Suprapubic skin (tissue), 4 donors: ENCODE measurements at places on chromosomes 2 and 18.

- H3K27me3 ChIP-seq: peaks cover 74% of the 10 kb centered on the region
- H3K36me3 ChIP-seq: no peaks in the 10 kb centered on the region
- no peak overlapping the region for H3K4me3 ChIP-seq
Observed at GRCh38 chr2:29922605-29923004, 1.2 kb upstream of the ALK start.

DNA sequence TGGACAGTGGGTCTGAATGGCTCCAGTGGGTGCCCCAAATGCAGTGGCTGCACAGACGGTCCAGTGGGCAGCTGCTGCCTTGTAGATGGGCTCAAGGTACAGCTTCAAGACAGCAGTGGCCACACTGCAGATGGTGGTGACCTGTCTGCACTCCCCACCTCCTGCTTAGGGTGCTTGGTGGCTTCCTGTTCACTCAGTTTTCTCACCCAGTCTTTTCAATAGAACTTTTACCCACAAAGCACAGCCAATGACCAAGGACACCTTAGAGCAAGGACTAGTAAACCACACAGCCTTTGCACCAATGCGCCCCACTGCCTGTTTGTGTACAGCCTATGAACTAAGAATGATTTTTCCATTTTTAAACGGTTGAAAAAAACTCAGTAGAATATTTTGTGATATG is 34.9 kb downstream of the MEX3C start:
- H3K4me3 ChIP-seq: no peak overlapping the region
- H3K27ac ChIP-seq: no peak overlapping the region

- H3K36me3 ChIP-seq: no peaks in the 10 kb centered on the region
- no peaks in the 10 kb centered on the region for H3K4me1 ChIP-seq
- H3K27ac ChIP-seq: no peak overlapping the region
- DNase-seq: no peak
Observed at GRCh38 chr2:170176212-170176611, 1.7 kb upstream of the MYO3B start.

DNA sequence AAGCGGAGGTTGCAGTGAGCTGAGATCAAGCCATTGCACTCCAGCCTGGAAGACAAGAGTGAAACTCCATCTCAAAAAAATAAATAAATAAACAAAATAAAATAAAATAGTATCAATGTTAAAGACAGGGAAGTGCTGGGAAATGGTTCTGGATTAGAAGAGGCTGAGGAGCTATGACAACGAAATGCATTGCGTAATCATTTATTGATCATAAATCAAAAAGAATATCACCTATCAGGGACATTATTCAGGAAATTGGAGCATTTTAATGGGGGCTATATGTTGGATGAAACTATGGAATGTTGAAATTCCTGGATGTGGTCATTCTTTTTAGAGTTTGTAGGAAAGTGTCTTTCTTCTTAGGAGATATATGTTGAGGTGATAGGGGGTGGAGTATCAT is 30.9 kb upstream of the MTA3 start:
- H3K36me3 ChIP-seq: no peaks in the 10 kb centered on the region
- no peaks in the 10 kb centered on the region for H3K27me3 ChIP-seq
- no peak for DNase-seq

- H3K27ac ChIP-seq: no peak overlapping the region
- no peaks in the 10 kb centered on the region for H3K36me3 ChIP-seq
- H3K4me1 ChIP-seq: no peaks in the 10 kb centered on the region
- H3K27me3 ChIP-seq: peaks cover 3% of the 10 kb centered on the region
- H3K4me3 ChIP-seq: no peak overlapping the region
Observed at GRCh38 chr2:240932724-240933047, 26.6 kb downstream of the CROCC2 start.

DNA sequence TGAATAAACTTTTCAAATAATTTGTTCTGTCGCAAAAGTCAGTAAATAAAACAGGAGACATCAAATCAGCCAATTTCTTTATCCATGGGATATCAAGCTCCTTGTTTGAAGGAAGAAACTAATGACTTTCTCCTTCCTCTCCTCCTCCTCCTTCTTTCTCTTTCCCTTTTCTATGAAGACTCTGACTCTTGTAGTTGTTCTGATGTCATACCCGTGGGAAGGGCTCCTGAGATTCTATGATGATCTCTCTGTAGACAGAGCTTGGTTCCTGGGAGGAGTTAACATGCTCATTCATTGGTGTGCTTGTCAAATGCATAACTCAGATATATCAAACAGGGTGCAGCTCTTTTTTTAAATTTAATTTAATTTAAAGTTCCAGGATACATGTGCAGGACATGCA is 118.7 kb upstream of the KCTD1 start:
- no peaks in the 10 kb centered on the region for H3K36me3 ChIP-seq
- H3K27ac ChIP-seq: no peak overlapping the region
- H3K4me3 ChIP-seq: no peak overlapping the region
- H3K4me1 ChIP-seq: no peaks in the 10 kb centered on the region

GRCh38 chr2:215828528-215829184 is 184.7 kb downstream of the MREG start:
- no peak overlapping the region for H3K27ac ChIP-seq
- H3K4me3 ChIP-seq: no peak overlapping the region
- no peaks in the 10 kb centered on the region for H3K27me3 ChIP-seq
- H3K4me1 ChIP-seq: peaks cover 8% of the 10 kb centered on the region
- DNase-seq: no peak
- H3K36me3 ChIP-seq: no peaks in the 10 kb centered on the region

GRCh38 chr2:132620115-132620514 is 49.9 kb downstream of the LYPD1 start:
- H3K36me3 ChIP-seq: no peaks in the 10 kb centered on the region
- no peaks in the 10 kb centered on the region for H3K27me3 ChIP-seq
- H3K4me1 ChIP-seq: peaks cover 10% of the 10 kb centered on the region
- H3K27ac ChIP-seq: no peak overlapping the region

GRCh38 chr2:54570925-54571694 is 115.0 kb downstream of the SPTBN1 start:
- no peak overlapping the region for H3K4me3 ChIP-seq
- H3K27ac ChIP-seq: peak overlapping the region; percentile 68
- H3K27me3 ChIP-seq: no peaks in the 10 kb centered on the region

DNA sequence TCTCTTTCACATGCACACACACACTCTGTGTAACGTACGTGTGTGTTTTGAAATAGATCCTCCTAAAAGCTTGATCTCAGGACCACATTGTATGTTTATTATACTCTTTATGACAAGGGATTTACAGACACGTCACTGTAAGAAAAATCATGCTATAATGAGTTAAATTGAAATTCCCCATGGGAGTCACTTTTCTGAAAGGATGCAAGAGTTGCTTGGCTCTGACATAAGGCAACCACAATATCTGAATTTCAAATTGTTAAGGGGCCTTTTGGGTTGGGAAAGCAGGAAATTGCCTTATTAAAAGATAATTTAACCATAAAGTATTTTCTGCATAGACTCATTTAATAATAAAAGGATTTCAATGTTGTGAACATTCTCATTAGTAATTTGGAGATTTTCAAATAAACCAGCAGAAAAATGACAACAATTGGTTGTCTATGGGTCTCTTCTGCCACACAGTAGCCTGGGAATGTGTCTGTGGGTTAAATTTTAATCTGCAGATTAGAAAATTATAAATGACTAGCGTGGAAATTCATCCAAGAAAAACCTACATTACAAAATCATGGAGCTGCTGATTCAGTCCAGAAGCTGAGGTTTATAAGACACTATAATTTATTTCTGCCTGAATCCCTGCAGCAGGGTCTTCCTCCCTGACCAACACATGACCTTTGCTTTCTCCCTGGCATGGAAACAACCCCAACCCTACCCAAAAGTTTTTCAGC is 75.9 kb upstream of the PID1 start:
- no peaks in the 10 kb centered on the region for H3K27me3 ChIP-seq
- no peak for DNase-seq
- no peak overlapping the region for H3K27ac ChIP-seq
- H3K4me3 ChIP-seq: no peak overlapping the region

DNA sequence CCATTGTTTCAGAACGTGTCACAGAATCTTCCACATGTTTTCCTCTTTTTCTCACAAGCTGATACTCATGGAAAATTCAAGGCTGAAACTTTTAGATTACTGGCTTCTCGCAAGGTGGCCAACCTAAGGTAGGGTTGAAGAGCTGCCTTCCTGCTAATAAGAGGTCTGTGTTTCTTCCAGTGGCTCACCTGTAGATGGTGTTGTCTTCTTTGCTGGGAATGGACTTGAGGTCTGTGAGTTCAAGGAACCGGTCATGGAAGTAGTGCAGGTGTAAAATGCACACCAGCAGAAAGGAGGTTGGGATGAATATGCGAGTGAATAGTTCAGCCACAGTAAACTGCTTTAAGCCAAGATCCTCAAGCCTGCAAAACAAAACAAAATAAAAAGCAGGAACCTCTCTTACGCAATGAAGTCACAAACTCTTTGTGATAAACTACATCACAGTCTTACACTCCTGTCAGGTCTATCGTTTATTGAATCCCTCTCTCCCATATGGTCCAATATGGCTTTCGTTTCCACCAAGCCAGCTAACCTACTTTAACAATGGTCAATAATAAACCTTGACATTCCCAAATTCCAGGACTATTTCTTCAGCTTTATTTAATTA is 258.9 kb downstream of the NAPG start:
- no peak for DNase-seq
- H3K4me1 ChIP-seq: no peaks in the 10 kb centered on the region
- H3K27me3 ChIP-seq: no peaks in the 10 kb centered on the region
- H3K27ac ChIP-seq: no peak overlapping the region

DNA sequence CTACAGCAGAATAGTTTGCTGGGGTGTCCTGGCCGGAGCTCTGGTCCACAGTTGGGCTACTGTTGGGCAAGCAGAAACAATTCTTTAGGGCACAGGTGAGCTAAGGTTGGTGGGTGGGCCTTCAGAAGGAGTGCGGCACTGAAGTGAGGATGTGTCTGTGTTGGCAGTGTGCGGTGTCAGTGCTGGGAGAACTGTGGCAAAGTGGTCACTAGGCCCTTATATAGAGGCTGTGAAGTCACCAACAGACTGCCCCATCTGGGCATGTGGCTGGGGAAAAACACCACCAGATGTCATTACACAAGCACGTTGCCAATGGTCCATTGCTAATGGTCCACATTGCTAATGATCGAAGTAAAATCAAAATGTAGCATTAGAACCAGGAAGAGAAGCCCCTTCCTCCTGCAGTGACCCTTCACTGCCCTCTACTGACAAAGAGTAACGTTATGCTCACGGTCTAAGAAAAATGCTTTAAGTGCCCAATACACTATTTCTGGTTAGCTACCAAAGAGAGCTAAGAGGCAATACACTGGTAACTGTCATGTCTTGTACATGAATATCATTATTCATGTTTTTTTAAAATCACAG is 21.3 kb downstream of the SCN1A start:
- no peaks in the 10 kb centered on the region for H3K4me1 ChIP-seq
- H3K27me3 ChIP-seq: no peaks in the 10 kb centered on the region
- no peak overlapping the region for H3K27ac ChIP-seq
- no peak overlapping the region for H3K4me3 ChIP-seq

DNA sequence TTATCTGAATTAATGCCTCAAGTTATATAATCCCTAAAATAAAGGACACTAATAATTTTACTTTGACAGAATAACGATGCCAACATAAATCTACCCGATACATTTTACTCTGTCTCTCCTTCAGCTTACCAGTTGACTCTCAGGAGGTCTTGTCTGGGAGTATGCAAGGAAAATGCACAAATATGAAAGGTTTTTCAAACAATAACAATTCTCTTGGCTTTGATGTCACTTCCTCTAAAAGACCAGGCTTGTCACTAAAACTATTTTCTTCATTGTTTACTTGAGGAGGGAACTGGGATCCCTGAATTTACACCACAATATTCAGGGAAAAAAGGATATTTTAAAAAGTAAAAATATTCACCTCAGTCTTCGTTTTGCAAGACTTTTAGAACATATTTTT is 97.2 kb downstream of the SOS1 start:
- no peaks in the 10 kb centered on the region for H3K4me1 ChIP-seq
- no peak overlapping the region for H3K27ac ChIP-seq
- H3K36me3 ChIP-seq: peaks cover 5% of the 10 kb centered on the region
- no peak overlapping the region for H3K4me3 ChIP-seq
- no peak for DNase-seq

DNA sequence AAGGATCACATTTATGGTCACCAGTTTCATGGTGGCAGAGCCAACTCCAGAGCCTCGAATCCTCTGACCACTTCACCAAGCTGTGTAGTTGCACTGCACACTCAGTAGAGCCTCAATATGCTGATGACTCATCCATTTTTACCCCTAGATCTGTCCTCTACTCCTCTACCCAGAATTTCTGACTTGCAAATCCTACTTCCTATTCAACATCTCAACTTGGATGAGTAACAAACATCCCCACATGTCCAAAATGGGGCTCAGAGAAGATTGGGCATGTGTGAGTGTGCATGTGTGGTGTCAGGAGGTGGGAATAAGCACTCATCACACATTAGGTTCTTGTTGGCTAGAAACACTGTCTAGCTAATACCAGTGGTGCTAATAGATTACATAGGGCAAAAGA is 57.8 kb upstream of the IGFBP2 start:
- H3K4me3 ChIP-seq: no peak overlapping the region
- no peaks in the 10 kb centered on the region for H3K36me3 ChIP-seq
- H3K27me3 ChIP-seq: no peaks in the 10 kb centered on the region
- DNase-seq: no peak
- H3K27ac ChIP-seq: no peak overlapping the region

DNA sequence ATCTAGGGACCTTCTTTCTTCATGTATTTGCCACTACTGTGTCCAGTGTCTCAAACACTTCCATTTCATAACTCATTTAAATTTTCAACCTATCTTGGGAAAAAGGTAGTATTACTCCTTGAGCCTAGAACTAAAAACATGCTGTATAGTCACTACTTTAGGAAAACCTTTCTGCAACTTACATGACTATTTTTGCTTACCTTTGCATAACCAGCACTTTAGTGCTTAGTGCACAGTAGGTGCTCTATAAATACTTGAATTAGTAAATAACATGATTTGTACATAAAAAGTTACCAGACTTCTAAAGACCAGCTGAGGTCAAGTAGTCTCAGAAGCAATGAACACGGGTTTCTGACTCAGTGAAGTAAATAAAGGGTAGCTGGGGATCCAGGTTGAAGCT is 62.5 kb upstream of the DTNB start:
- DNase-seq: no peak
- no peaks in the 10 kb centered on the region for H3K4me1 ChIP-seq
- H3K4me3 ChIP-seq: no peak overlapping the region
- H3K36me3 ChIP-seq: no peaks in the 10 kb centered on the region

GRCh38 chr2:8546612-8547283 is 135.1 kb upstream of the ID2 start:
- H3K27ac ChIP-seq: no peak overlapping the region
- H3K27me3 ChIP-seq: no peaks in the 10 kb centered on the region
- DNase-seq: peak; percentile 42
- peaks cover 24% of the 10 kb centered on the region for H3K4me1 ChIP-seq

- no peak overlapping the region for H3K4me3 ChIP-seq
- no peak overlapping the region for H3K27ac ChIP-seq
- no peak for DNase-seq
Observed at GRCh38 chr2:195534971-195535370, 122.1 kb upstream of the SLC39A10 start.

- H3K27ac ChIP-seq: no peak overlapping the region
- H3K4me3 ChIP-seq: no peak overlapping the region
- DNase-seq: no peak
- H3K27me3 ChIP-seq: no peaks in the 10 kb centered on the region
- no peaks in the 10 kb centered on the region for H3K36me3 ChIP-seq
Observed at GRCh38 chr2:3033315-3033714, 344.3 kb downstream of the EIPR1 start.

- H3K4me1 ChIP-seq: peaks cover 15% of the 10 kb centered on the region
- H3K27me3 ChIP-seq: no peaks in the 10 kb centered on the region
- H3K36me3 ChIP-seq: no peaks in the 10 kb centered on the region
- peak overlapping the region; percentile 65 for H3K27ac ChIP-seq
Observed at GRCh38 chr2:238098901-238099713, 1.0 kb upstream of the ESPNL start.
